SW 1271 (cell line): ENCODE measurements at places on chromosomes 1 and 21.

- DNase-seq: no peak
Measured at GRCh38 chr1:187877220-187877619, 1048.5 kb downstream of the PLA2G4A start.

DNA sequence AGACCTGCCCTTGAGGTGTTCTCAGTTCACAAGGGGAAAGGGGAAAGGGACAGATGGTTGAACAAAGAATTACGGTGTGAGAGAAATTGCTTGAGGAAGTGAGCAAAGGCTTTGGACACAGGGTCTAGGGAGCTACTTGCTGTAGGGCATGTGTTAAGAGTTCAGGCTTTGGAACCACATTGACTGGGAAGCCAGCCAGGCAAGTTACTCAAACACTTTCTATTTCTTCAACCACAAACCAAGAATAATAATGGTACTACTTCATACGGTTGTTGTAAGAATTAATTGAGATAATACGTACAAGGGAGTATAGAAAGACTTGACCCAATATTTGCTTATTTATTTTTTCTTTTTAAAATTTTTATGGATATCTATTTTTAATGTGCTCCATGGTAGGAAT is 26.6 kb downstream of the AK4 start:
- no peak for DNase-seq

DNA sequence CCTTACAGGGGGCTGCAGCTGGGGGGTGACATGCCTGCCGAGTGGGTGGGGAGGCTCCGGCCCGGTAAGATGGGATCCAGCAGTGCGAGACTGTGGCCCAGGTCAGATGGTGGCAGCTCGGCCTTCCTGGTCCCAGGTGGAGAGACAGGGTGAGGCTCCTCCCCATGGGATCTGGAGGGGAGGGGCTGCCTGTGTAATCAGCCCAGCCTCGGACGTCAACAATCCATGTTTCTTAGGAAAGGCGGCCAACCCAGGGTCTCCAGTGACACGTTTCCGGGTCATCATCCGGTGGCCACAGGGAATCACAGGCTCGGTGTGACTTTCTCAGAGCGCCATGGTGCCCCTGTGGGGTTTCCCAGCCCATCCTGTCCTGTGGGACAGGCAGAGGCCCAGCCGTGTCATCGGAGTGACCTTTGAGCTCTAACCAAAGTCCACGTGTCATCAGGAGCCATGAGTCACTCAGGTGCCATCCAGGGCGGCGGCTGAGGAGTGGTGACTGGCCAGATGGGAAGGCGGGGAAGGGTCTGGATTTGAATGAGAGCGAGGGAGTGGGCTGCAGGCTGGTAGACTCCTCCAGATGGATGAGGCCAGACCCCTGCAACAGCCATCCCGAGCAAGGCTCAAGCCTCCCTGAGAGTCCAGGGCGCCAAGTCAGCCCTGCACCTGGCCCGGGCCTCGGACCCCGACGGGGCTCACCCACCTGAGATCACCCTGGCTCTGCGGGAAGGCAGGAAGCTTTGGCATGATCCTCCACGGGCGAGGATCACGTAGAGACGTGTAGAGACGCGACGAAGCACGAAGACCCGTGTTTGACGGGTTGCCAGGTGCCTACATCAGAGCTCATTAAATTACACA is 6.6 kb upstream of the HES4 start:
- no peak for DNase-seq

GRCh38 chr1:17301767-17302166 is 6.2 kb upstream of the PADI4 start:
- DNase-seq: no peak

- DNase-seq: no peak
Measured at GRCh38 chr1:1189111-1189510, 15.4 kb downstream of the TTLL10 start.

GRCh38 chr1:185495898-185496297 is 178.9 kb upstream of the IVNS1ABP start:
- DNase-seq: no peak
